ENCODE measurements at places on chromosomes 1 and 21. TPM values are rescaled to one million over a fixed set of nuclear protein-coding genes. Genes with fewer than 3 reads are reported as not detected.
A peak's percentile ranks its signal among the peaks of the same experiment; 100 is the strongest.

ADAMTSL4 gene
- 0.17 TPM for total RNA-seq

WNT3A gene
- not detected for total RNA-seq

DNA sequence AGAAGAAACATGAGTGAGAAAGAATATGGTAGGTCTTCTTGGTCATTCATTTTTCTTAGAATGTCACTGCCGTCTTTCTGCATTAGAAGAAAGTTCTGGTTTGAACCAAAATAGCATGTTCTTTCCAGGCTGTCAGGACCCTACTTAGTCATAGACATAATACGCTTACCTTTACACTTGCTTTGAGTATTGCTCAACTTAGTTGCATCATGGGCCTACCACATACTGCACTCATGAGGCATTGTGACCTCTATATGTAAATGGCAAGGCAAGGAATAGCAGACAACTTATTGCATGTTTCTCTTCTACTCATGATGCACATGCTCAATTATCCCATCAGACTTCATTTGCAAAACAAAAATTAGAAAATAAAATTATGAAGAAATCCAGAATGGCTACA, 415.0 kb downstream of the HLX start:
- DNase-seq = no peak

DNA sequence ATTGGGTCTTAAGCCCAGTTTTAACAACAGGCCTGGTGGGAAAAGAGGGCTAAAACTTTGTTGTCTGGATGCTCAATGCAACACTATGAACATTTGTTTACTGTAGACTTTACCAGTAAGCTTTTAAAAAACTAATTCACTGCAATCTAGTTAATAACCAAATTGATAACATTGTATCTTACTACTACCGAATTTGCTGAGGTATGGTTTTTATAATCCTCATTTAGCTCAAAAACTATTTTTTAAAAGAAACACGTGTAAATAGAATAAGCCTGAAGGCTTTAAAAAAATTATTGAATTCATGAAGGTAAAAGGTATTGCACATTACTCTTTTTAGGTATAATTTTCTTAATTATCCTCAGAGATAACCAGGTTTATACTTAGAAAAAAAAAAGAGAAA, 500.6 kb downstream of the RWDD3 start:
- no peak for DNase-seq

- no peak for DNase-seq
These were observed 19.6 kb downstream of the OLIG1 start for GRCh38 chr21:33089395-33090119.

- no peak for DNase-seq
These were observed 102.9 kb downstream of the AHCTF1 start for GRCh38 chr1:246828818-246829217.

- DNase-seq = peak; percentile 4
These were observed 97.9 kb upstream of the RAB3GAP2 start for GRCh38 chr1:220370041-220370700.

DNA sequence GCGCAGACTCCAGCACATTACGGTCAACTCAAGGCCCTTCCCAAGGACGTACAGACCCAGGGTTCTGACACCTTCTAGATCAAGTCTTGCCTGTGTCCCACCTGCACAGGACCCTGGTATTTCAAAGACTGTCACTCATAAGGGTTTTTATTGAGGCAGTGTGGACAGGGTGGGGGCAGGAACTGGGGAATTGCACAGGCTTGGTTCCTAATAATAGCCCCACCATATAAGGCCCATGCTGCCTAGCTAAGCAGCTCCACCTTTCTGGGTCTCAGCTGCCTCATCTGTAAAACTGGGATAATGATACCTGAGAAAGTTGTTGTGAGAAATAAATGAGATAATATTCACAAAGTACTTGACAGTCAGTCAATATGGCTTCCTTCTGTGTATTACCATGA, 55.3 kb upstream of the PUM1 start:
- no peak for DNase-seq

DNA sequence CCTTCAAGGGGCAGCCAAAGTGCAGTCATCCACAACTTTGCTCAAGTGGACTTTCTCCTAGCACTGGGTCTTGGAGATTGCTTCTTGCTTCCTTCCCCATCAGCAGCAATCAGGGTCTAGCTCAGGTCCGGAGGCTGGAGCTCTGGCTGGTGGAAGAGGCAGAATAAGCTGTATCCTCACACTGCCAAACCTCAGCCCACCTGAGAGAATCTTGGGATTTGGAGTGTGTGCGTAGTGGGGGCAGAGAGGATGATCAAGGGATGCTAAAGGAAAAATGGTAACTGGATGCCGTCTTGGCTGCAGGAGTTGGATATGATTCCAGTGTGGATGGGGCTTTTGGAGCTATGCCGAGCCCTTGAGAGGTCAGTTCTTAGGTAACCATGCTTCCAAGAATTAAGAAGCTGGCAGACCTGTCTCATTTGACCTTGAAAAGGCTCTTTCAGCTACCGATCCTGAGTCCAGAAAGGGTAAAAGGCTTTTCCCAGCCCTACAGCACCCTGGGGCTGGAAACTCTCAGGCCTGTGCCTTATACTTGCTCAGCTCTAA, 4.5 kb upstream of the NFASC start:
- no peak for DNase-seq

CHD5 gene
- total RNA-seq = under 0.01 TPM

S100A16 gene
- 581 TPM for total RNA-seq

Data from dermis blood vessel endothelial cell (primary cell).